ENCODE measurements at places on chromosomes 12 and 14.

- no peak for DNase-seq
Observed at GRCh38 chr14:69087061-69087461, 65.9 kb downstream of the DCAF5 start.

DNA sequence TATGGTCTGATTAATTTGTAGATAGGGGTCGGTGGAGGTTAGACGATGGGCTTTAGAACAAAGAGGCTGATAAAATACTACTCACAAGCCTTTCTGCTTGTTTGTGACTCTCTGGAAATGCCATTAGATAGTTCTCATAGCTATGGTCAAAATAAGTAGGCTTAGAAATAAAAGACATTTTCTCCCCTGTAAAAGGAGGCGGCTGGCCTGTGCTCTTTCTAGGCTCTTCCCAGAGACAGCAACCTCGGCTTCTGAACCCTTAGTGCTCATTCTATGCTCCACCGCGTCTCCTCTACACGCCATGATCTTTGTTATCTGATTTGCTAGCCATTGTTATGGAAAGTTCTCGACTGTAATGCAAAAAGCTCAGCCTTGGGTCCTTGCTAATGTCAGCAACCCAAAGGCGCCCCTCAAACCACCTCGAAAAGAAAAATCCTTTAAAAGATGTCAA lies 64.5 kb downstream of the CRADD start:
- no peak for DNase-seq

GRCh38 chr14:64758691-64759554 lies 54.7 kb downstream of the PLEKHG3 start:
- DNase-seq = peak; percentile 62

DNA sequence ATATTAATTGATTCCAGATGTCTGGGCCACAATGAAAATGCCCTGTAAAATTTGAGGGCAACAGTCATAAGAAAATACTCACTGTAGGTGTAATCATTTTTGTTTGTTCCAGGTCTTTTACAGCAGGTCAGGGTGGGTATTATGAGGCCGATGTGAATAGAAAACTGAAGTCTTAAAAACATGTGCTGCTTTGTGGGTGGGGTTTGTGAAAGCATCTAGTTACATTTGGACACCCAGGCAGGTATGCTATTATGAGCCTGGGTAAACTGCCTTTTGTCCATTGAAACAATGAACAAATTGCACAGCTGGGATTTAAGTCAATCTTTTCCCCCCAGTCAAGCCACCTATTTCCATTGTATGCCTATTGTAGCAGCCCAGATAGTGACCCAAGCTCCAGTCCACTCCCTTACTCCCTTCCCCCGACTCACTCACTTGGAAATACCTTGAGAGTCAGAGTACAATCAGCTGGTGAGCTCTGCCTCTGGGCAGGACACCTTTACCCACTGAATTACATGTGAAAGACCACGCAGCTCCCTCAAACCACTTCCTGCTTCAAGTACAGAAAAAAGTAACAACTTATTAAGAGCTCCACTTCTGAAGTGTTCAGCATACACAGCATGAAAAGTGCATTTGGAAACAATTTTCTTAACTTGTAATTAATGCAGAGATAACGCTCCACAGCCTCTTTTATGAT lies 1.8 kb downstream of the IGF1 start:
- DNase-seq = no peak

DNA sequence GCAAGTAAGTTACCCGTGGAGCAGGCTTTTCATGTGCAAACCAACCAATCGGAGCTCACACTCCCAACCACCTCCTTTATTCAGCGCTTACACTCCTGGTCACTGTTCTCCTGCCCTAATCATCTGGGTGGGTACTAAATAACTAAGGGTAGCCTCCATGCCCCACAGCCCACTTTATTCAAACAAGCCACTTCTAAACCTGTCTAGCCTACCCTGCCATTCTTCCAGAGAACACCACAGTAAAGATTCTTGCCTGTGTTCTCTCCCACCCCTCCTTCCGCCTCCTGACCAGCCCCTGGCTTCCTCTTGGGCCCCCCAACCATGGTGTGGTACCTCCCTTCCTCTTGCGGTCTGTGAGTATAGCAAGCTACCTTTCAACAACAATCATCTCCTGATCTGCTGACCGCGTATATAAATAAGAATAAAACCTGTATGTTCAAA lies 581.9 kb downstream of the VRK1 start:
- no peak for DNase-seq

- peak; percentile 6 for DNase-seq
Observed at GRCh38 chr14:104280902-104281767, 142.7 kb downstream of the KIF26A start.

DNA sequence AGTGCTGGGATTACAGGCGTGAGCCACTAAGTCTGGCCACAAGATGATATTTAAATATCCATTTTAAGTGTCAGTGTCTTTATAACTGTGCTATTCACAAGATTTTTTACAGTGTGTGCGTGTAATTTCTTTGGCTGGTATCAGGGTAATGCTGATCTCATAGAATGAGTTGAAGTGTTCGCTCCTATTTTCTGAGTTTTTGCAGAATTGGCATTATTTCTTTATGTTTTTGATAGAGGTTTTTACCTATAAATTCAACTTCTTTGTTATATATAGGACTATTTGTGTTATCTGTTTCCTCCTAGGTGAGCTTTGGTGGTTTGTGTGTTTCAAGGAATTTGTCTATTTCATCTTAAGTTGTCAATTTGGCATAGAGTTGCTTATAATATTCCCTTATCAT lies 45.6 kb downstream of the FOXN4 start:
- DNase-seq = no peak

- no peak for DNase-seq
Observed at GRCh38 chr14:25006961-25007795, 42.8 kb downstream of the STXBP6 start.

DNA sequence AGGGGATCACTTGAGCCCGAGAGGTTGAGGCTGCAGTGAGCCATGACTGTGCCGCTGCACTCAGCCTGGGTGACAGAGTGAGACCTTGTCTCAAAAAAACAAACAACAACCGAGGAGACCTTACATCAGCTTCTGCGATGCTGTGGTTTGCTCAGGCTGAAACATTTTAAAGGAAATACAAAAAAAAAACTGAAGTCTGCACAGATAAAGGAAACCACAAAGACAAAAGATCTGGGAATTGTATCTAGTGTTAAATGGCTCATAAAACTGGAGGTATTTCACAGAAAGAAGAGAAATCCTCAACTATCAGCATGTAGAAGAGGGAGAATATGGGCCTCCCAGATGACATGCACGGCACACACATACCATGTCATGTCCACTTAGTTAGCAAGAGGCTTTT lies 60.3 kb upstream of the VPS33A start:
- DNase-seq = no peak

- DNase-seq = no peak
Observed at GRCh38 chr14:60102389-60102788, 10.7 kb downstream of the PCNX4 start.

DNA sequence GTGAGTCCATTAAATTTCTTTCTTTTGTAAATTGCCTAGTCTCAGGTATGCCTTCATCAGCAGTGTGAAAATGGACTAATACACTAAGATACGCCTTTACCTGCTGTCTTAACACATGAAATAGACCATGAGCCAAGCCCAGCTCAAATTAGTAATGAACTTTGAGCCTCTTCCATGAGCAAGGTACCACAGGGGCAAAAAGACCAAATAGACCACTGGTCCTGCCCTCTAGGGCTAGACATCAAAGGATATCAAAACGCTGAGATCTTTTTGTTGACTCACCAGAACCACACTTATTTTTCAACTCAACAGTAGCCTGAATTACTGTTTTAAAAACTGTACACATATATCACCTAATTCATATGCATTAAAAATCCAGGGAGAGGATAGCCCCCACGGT lies 137.5 kb upstream of the NOS1 start:
- DNase-seq = no peak

DNA sequence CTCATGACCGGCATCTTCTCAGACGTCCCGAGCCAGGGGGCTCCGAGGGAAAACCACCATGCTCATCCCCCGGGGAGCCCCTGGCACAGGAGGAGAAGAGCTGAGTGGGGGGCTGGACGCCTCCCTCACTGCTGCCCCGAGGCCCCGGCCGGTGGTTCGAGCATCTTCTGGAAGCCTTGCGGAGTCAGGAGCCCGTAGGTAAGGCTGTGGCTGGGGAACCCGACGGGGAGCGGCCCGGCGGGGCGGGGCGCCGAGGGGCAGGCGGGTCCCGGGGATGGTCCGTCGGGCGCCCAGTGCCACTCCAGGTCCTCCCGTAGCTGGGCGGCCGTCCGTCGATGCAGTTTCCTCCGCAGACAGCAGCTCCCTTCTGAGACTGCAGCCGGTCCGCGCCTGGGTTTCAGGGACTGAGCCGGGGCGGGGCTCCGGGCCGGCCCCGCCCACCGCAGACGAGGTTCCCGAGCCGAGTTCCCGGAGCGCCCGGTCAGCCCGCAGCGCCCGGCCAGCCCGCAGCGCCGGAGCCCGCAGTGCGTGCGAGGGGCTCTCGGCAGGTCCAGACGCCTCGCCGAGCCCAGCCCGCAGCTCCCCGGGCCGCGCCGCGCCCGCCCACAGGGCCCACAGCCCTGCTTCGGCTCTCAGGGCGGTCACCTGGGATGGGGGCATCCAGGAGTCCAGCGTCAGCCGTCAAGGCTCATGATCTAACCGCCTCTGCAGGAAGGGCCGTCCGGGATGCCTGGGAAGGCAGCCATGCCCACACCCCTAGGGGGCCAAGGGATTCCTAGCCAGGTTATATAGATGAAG lies at the start of gene PGF:
Gene PGF (minus strand): TSS at position 369 of the 798 bp plus-strand sequence. CDS start 355 bp downstream, at position 14.
- peak; percentile 75 for DNase-seq

DNA sequence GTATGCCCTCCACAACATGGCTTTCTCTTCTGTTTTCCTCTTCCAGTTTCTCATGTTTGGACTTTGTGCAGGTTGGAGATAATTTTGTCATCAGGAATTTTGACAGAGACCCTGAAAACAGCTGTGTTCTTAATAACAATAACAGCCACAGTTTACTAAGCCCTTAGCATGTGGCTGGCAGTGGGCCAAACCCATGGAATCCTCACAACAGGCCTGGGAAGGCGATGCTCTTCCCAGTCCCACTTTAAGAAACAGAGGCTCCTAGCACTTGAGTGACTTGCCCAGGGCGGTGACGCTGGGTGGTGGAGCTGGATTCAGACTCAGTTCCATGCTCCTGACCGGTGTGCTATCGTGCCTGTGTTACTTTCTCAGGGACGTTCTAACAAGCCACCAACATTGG lies 20.1 kb upstream of the PLEKHG3 start:
- peak; percentile 65 for DNase-seq

DNA sequence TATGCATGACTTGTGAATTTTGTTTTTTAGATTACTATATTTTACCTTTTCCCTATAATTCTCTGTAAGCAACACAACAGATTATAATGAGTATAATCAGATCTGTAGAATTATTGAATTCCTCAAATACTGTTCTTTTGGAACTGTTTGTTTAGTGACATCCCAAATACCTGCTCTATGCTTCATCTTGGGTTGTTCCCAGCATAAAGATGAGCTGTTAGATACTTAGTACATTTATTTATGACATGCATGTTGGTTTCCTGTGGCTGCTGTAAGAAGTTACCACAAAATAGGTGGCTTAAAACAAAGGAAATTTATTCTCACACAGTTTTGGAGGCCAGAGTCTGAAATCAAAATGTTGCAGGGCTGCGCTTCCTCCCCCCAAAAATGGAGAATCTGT lies 78.4 kb downstream of the PTPRR start:
- no peak for DNase-seq

GRCh38 chr12:14885718-14886221 lies at the start of gene MGP:
Gene MGP, minus strand, starts transcription at chr12:14885854. Its CDS starts 63 bp downstream, at chr12:14885791.
- no peak for DNase-seq

- no peak for DNase-seq
Observed at GRCh38 chr12:125133616-125134015, 68.4 kb downstream of the AACS start.

DNA sequence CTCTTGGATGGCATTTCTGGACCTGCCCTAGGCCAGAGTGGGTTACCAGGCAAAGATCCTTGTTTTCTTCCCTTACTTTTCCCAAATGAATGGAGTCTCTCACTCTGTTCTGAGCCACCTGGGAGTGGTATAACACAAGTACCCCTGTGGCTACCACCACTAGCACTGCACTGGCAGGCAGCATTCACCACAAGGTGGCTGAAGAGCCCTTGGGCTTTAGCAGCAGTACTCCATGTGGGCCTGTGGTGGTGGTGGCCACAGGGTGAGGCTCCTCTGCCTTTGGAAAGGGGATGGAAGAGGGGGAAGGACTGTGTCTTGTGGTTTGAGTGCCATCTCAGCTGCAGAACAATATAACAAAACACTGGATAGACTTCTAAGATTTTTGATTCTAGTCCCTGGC lies 38.1 kb upstream of the LMNTD1 start:
- no peak for DNase-seq

DNA sequence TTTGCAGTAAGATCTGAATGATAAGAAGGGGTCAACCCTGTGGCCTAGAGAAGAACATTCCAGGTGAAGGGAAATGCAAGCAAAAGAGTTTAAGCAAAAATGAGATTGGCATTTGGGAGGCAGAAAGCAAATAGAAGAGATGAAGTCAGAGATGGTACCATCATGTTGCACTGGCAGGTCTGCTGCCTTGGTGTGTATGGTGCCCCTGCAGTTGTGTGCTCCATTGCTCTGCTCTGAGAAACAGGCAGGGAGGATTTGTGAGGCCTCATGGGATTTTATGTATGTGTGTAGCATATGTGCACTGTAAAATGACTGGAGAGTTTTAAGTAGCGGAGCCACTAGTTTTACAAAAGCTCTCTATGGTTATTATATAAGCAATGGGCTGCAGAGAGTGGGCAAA lies 6.6 kb downstream of the LDHB start:
- DNase-seq = no peak

DNA sequence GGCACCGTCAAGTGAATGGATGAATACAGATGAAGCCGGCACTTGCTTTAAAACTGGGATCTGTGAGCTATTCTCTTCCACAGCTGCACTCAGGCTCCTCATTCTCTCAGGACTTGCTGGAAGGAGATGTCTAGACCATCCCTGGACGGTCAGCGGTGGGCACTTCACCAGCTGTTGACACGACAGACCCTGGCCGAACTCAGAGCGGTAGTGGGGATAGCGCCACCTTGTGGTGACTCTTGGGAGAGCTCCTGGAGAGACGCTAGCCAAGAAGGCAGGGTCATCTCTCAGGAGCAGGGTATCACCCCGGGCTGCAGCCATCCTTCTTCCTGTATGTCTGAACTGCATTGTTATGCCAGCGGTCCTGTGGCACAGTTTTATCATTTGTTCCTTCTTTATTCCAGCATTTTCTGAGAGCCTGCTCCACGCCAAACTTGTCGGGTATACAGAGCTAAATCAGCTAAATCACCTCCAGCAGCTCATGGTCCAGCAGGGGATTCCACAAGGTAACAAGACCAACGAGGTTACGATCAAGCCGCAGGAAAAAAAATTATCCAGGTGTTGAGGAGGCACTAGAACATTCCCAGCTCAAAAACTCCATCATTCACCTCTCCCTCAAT lies 10.0 kb downstream of the WNT1 start:
- DNase-seq = no peak

GRCh38 chr14:69317102-69317755 lies 57.3 kb downstream of the GALNT16 start:
- DNase-seq = peak; percentile 53

DNA sequence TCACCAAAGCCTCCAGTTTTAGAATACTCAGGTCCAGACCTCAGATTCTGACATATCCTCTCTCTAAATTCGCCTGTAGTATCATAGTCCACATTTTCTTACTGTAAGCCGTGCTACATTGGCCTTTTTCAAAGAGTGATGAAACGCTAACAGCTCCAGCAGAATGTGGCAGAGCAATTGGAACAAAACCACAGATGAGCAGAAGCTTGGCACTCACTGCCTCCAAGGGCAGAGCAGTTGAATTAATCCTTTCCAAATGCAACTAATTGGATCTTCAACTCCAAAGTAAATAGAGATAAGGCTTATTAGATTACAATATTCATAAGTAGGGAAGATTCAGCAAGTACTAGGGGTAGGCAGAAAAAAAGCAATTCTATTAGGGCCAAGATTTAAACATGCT lies 128.3 kb downstream of the SLC35F4 start:
- DNase-seq = no peak

GRCh38 chr12:132888852-132889251 lies 1.4 kb upstream of the CHFR start:
- no peak for DNase-seq
